ENCODE measurements at places on chromosomes 4 and X.

DNA sequence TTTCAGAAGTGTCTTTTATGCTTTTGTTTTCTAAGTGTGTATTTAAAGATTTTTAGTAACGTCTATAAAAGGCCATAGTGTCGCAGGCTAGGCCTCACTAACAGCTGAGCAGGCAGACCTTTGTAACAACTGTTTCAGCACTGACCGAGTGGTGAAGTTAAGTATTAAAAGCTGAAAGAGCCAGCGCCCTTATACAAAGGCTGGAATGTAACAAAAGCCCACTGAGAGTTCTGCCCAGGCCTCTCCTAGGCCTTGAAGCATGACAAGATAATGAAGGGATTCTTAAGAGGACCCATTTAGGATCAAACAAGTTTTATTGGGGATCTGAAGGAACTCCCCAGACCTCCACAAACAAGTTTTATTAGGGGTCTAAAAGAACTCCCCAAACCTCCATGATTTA is 722.5 kb upstream of the PRKX start:
- no peak for DNase-seq

DNA sequence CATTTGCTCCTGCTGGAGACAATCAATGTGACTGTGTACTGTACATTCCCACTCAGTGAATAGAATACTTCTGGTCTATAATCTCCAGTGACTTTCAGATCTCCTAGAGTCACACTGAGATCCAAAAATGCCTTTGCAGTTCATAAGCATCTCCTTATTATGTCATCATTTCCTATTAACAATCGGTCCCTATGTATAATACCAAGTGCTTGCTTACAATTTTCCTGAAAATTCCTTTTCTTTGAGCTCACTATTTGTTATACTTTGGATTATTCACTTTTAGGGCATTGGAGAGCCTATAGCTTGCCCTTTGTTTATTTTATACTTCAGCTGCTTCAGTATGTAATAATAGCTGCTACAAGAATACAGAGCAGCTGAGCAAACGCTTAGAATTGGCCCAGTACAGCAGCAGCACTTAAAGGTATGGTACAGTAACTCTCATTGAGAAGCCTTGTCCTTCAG is 313.0 kb downstream of the DCTD start:
- DNase-seq: peak; percentile 40

GRCh38 chrX:36198575-36198974 is 279.0 kb downstream of the CFAP47 start:
- no peak for DNase-seq

GRCh38 chrX:581720-582298 is 48.8 kb upstream of the SHOX start:
- DNase-seq: no peak

- DNase-seq: no peak
Observed at GRCh38 chr4:158238575-158238974, 28.3 kb downstream of the TMEM144 start.

DNA sequence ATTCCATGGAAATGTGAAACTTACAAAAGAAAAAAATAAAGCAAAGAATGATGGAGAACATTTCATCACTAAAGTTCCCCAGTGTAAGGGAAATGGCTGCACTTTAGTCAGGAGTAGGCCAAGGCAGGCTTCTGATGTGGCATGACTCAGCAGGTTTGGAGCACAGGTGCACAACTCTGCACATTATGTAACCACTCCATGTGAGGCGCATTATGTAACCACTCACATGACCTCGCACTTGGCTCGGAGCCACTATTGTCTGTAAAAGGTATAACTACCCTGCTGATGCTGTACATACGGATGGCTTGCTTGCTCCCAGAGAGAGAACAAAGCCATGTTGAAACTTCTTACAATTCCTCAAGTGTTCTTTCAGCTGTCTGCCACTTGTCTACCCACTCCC is 727.6 kb downstream of the TRAM1L1 start:
- DNase-seq: peak; percentile 21

- no peak for DNase-seq
Observed at GRCh38 chr4:111500858-111501257, 644.4 kb upstream of the FAM241A start.

DNA sequence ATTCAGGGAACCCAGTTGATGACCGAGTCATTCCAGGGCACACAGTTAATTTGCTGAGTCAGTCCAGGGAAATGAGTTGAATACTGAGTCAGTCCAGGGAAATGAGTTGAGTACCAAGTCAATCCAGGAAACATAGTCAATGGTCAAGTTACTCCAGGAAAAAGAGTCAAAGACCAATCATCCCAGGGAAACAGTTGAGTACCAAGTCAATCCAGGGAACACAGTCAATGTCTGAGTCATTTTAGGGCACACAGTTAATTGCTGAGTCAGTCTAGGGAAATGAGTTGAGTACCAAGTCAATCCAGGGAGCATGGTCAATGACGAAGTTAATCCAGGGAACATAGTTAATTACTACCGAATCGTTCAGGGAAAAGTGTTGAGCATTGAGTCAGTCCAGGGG is 754.4 kb downstream of the NLGN4X start:
- DNase-seq: no peak

GRCh38 chr4:55012363-55013230 is 112.8 kb downstream of the KDR start:
- no peak for DNase-seq

- DNase-seq: no peak
Observed at GRCh38 chrX:19677121-19677520, 161.8 kb upstream of the MAP3K15 start.

DNA sequence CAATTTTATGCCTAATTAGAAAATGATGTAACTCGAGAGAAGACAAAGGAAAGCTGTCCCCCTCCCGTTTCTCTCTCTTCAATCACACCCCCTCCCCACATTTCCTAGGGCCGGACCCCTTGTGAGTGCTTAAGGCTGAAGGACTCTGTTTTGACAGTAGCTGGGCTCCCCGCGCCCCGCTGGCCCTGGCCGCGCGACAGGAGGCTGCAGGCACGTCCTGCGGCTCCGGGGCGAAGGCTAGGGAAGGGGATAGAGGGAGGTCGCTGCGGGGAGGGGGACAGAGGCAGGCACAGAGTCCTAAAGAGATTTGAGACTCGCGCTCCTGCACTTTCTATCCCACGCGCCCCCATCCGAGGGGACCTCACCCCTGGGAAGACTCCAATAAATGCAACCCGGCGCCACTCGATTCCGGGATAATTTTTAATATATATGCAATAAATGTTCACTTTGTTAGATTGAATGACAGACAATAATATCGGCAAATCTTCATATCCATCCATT is 56.2 kb upstream of the TMEM33 start:
- DNase-seq: no peak

- peak; percentile 2 for DNase-seq
Observed at GRCh38 chrX:25726539-25726938, 411.6 kb upstream of the MAGEB18 start.

- DNase-seq: no peak
Observed at GRCh38 chr4:125338814-125339213, 24.1 kb downstream of the FAT4 start.

DNA sequence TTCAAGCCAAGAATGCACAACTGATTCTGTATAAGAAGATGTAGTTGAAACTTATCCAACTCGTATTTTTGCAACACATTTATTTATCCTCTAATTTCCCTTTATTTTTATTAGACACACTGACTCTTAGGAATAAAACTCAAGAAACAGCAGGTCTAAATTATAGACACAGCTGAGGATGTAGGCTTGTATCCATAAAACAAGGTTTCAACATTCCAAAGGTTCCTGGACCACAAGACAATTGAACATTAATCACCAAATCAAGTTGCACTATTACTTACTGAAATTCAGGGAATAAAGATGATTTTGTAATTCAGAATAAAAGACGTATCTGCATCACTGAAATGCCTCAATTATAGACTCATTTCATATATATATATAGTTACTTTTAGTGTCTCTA is 683.5 kb upstream of the GRIA3 start:
- no peak for DNase-seq
